ENCODE measurements at places on chromosomes 3 and 15. TPM values are rescaled to one million over a fixed set of nuclear protein-coding genes. Genes with fewer than 3 reads are reported as not detected.

- no peak for DNase-seq
Measured at GRCh38 chr15:57122080-57122840, 203.8 kb downstream of the TCF12 start.

DNA sequence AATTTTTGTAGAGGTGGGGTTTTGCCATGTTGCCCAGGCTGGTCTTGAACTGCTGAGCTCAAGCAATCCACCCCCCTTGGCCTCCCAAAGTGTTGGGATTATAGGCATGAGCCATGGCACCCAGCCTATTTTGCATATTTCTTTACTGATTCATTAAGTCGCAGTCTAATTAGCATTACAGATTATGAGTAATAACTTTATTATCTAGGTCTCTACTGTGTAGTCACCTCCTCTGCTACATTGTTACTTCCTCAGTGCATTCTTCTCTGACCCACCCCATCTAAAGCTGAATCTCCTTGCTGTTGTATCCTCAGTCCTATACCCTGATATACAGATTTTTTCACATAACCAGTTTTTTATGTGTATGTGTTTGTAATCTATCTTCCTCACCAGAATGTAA, 61.7 kb downstream of the TFDP2 start:
- DNase-seq = no peak

OTOL1 gene
- total RNA-seq = not detected

MEF2A gene
- 24.9 TPM for total RNA-seq

POLQ gene
- 0.30 TPM for total RNA-seq

GRCh38 chr15:73755946-73756345, 2.8 kb upstream of the INSYN1 start:
- no peak for DNase-seq

GRCh38 chr3:60010781-60011180, 961.0 kb upstream of the CFAP20DC start:
- peak; percentile 75 for DNase-seq

- no peak for DNase-seq
Measured at GRCh38 chr3:113717308-113717707, 20.9 kb upstream of the USF3 start.

- no peak for DNase-seq
Measured at GRCh38 chr3:31125413-31126020, 231.1 kb upstream of the GADL1 start.

DNA sequence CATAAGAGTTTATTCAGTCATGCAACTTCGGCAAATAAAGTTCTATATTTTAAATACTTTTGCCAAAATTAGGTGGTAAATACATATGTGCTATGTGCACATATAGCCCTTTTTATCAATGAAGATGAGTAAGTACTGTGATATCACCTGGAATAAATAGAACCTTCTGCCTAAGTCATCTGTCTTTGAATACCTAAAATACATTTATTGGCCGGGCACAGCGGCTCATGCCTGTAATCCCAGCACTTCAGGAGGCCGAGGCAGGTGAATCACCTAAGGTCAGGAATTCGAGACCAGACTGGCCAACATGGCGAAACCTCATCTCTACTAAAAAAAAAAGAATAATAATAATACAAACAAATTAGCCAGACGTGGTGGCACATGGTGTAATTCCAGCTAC, 73.8 kb upstream of the FLNB start:
- DNase-seq = no peak

Measured in CD4-positive, alpha-beta T cell (primary cell).